ENCODE measurements at places on chromosomes 12 and 14.

GRCh38 chr14:67018720-67019119 lies 170.5 kb upstream of the GARIN2 start:
- no peak for DNase-seq

DNA sequence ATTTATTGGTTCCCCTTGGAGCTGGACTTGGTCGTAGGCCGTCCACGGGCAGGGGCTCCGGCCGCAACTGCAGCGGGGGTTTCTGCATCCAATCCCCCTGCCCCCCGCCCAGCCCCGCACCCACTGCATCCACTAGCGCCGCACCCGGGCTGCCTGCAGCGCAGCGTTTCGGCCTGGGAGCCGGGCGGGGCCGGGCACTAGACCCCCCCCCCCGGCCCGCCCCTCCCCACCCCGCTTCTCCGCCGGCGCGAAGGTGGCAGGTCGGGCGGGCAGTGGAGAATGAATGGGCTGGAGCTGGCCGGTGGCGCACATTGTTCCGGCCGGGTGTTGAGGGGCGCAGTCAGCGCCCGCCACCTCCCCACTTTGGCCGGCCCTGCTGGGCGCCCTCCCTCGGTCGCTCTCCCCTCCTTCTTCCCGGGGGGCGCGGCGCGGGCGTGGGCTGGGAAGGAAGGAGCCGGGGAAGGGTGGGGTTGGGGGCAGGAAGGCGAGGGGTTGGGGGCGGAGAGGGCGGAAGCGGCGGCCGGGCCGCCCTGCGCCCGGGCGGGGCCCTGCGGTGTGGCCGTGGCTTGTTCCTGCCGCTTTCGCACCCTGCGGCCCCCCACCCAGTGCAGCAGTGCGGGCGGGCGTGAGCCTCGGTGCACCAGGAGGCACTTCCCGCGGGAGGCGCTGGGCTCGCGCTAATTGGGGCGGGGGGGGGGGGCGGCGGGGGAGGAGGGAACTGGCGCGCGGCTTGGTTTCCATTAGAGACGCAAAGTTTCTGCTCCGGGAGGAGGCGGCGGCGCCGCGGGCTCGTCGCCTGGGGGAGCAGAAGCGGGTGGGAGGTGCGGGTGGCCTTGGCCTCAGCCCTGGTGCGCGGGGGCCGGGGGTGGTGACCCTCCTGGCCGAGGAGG lies 841 bp downstream of the CALM1 start:
- DNase-seq: peak; percentile 39

DNA sequence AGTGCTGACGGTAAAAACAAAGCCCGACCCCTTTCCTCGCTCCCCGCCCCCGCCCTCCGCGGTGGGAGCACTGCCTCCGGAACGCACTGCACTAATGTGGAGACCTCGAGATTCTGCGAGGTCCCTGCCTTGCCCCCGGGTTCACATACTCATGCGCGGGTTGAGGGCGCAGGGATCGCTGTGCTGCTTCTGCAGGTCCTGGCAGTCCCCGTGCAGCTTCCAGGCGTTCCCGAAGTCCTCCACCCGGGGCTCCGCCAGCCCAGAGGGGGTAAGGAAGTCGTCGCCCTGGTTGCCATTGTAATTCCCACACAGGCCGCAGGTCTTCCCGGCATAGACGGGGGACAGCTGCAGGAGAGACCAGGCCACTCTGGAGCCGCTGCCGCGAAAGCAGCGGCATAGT lies 66.8 kb downstream of the VWF start:
- DNase-seq: no peak

- no peak for DNase-seq
These were observed 60.7 kb downstream of the CLMN start for GRCh38 chr14:95258754-95259593.

DNA sequence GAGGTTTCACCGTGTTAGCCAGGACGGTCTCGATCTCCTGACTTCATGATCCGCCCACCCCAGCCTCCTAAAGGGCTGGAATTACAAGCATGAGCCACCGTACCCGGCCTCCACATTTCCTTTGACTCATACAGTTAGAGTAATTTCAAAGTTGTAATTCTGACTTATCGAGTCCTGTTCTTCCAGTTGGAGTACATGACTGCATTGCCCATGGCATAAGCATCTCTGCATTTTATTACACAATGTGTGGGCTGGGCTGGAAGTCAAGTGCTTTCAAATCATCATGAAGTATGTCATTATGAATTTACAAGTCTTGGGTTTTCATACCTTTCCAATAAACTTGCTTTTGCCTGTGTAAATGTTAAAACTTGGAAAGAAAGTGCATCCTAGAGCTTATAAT lies 1295.7 kb upstream of the FLRT2 start:
- no peak for DNase-seq

- DNase-seq: no peak
These were observed 410.0 kb downstream of the RAD51B start for GRCh38 chr14:68229423-68230100.

- DNase-seq: no peak
These were observed 398.4 kb downstream of the SYT1 start for GRCh38 chr12:79262938-79263337.

GRCh38 chr12:76247026-76247646 lies 101.1 kb downstream of the BBS10 start:
- DNase-seq: no peak

DNA sequence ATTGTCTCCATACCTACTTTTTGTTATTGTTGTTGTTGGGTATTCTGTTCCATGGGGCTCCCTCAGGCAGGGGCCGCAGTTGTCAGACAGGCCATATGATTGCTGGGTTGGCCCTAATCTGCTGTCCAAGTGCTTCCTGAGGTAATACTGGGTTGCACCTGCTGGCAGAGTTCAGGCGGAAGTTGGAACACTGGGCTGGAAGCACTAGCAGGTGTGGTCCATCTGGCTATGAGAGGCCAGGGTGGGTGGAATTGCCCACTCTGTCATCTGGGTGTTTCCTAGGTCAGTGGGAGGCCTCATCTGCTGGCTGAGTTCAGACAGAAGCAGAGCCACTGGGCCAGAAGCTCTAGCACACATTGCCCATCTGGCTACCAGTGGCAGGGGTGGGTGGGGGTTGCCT lies 81.3 kb upstream of the NID2 start:
- no peak for DNase-seq

DNA sequence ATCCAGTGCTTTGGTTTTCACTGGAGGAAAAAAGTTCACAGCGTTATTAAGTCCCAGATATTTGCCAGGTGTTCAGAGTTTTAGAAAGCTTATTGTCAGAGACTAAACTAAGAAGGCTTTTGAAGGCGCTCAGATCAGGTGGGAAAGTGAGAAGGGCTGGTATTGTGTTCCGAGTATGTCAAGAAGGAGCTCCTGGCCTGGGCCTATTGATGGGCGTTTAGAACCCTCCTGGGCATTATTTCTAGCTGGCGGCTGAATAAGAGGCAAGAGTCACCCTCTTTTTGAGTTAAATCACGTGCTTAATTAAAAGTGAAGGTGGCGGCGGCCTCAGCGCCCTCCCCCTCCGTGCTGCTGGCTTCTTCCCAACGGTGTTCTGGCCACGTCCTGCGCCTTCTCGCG lies 20.9 kb upstream of the GNS start:
- DNase-seq: no peak

DNA sequence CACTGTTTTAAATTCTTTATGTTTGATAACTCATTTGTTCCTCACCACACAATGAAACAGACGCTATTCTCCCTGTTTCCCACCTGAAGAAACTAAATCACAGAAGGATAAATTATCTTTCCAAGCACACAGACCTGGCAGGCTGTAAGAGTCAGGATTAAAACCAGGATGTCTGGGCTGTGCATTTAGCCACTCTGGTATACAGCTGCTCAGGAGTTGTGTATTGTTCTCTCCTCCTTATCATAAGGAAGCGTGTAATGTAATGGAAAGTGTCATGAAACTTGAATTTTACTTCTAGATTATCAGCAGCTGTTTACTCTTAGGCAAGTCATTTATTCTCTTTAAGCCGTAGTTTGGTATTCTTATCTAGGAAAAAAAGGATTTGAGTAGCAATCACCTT lies 154.8 kb upstream of the LRIG3 start:
- no peak for DNase-seq

GRCh38 chr14:99853206-99853605 lies 60.0 kb downstream of the EML1 start:
- DNase-seq: no peak

DNA sequence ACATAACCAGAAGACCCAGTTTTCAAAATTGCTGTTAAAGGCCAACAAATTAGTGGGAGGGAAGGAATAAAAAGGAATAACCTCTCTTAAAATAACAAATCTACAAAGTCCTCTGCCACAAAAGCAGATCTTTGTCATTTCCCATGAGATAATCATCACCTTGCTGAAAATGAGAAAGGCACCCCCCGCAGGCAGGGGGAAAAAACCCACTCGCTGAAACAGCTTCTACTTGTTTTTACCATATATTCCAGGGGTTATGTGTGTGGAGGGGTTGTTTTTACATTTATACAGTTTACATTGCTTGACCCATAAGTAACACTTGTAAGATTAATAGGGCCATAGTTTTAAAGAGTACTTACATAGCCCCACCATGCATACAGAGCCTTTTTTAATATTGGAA lies 131.0 kb downstream of the PRICKLE1 start:
- no peak for DNase-seq

DNA sequence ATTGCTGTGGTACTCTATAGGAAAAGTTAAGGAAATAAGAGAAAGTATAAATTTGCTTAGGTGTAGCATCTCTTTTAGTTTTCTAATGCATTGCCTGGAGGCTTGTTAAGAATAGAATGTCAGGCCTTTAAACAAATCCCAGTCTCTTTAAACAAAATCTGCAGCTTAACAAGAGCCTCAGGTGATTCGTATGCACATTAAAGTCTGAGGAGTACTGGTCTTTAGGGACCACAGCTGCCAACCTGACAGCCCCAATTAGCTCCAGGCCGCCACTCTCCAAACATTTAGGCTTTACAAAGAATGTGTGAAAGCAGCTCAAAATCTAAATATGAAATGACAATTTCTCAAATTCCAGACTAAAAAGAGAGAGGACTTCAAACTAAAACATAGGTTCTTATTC lies 35.7 kb downstream of the PAWR start:
- no peak for DNase-seq

DNA sequence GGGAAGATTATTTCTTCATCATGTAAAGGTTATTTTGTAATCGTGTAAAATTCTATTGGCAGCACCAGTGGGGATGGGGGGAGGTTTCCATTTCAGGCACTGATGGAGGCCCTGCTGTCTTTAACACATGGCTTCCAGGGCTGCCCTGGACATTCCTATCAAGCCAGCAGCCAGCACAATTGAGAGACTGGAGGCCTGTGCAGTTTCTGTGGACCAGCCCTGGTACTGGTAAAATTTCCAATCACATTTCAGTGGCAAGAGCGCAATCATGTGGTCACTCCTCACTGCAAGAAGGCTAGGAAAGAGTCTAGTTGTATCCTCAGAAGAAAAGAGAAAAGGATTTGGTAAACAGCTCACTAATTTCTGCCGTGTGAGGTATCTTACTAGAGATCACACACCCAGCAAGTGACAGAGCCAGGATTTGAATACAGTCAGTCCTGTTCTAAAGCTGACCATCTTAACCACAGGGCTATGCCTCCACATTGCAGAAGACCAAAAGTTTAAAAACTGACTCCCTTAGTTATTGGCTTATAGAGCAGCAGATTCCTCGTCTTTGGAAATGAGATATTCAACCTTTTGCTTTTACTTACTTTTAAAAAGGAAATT lies 179.4 kb upstream of the ARHGAP5 start:
- DNase-seq: no peak

DNA sequence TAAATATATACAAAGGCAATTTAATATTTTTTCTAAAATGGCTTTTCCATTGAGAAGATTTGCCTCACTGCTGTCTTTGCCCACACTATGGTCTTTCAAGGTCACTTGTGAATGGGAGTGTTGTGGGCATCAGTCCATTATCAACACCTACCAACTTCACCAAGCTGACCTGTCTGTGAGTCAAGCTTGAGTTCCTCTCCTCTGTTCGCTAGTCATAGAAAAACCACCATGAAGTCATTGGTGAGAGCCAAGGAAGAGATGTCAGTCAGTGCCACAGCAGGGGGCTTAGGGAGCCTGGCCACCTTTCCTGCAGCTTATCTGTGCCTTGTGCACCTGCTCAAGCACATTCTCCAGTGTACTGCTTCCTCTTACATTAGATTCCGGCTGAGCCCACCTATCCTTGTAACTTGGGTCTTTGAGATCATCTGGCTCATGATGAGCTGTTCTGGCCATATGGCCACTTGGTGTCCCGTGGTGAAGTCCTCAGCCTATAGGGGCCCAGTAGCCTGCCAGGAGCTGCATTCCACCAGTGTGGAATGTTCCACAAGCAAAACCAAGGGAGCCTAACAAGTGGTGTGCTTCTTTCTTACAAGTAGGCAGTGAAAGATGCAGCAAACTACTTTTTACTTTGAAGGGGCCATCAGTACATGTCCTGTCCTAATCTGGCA lies 80.8 kb upstream of the C12orf71 start:
- DNase-seq: no peak

- no peak for DNase-seq
These were observed 181.4 kb downstream of the EFCAB11 start for GRCh38 chr14:89773151-89773550.

DNA sequence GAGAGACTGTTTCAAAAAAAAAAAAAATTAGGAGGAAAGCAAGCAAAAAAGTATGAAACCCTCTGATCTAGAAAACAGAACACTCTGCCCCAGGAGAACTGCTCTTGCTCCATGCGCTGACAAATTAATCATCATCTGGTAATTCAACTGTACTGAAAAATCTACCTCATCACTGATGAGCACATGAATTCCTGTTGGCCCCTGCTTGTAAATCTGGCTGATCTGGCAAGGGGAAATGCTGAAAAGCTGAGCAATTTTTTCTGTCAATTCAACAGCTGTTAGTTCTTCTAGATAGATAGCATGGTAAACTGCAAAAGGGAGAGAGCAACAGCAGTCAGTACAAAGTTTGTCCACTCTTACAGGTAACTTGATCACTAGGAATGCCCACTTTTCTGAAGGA lies 15.2 kb upstream of the CSRNP2 start:
- no peak for DNase-seq

GRCh38 chr14:61876362-61877034 lies 114.3 kb downstream of the SNAPC1 start:
- DNase-seq: no peak
